ENCODE measurements at places on chromosomes 16 and 17. TPM values are rescaled to one million over a fixed set of nuclear protein-coding genes. Genes with fewer than 3 reads are reported as not detected.

- no peak for DNase-seq
- no peaks in the 10 kb centered on the region for H3K36me3 ChIP-seq
- no peak overlapping the region for H3K4me3 ChIP-seq
- no peak overlapping the region for H3K27ac ChIP-seq
- peaks cover 32% of the 10 kb centered on the region for H3K27me3 ChIP-seq
- no peaks in the 10 kb centered on the region for H3K4me1 ChIP-seq
Observed at GRCh38 chr17:34579979-34580684, 750 bp downstream of the TMEM132E start.

DNA sequence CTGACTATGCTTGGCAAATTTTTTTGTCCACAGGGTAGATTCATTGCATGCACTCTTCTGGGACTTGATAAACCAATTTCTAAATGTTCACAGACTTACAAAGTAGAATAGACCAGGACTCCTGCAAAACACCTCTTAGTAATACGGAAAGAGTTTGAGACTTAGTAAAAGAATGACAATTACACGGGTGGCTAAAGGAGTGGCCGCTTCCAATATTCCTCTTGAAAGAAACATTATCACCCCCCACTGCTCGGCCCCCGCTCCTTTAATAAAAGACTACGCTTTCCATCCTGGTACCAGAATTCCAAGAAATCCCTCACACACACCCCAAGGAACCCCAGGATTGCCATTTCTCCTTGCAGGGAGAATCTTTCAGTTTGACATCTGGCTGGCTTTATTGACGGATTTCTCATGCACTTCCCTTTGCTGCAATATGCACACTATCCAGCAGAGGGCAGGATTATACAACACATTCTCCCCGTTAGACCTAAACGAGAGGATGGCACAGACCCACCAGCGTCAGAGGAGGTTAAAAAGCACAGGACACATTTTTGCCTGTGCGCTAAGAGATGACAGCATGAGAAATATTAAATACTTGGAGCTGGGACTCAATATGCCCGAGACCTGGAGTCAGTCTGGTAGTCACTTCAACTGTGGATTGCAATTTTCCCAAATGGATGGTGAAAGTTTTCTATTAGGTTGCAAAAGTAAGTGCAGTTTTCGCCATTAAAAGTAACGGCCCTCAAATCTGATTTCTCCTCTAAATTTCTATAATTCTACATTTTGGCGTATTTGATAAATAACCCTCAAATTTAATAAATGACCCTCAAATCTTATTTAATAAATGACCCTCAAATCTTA is 46.6 kb upstream of the NUDT7 start:
- H3K36me3 ChIP-seq, result no peaks in the 10 kb centered on the region
- no peak overlapping the region for H3K4me3 ChIP-seq
- no peak overlapping the region for H3K27ac ChIP-seq
- peak; percentile 38 for DNase-seq

The SMIM36 gene
- not detected for total RNA-seq

DNA sequence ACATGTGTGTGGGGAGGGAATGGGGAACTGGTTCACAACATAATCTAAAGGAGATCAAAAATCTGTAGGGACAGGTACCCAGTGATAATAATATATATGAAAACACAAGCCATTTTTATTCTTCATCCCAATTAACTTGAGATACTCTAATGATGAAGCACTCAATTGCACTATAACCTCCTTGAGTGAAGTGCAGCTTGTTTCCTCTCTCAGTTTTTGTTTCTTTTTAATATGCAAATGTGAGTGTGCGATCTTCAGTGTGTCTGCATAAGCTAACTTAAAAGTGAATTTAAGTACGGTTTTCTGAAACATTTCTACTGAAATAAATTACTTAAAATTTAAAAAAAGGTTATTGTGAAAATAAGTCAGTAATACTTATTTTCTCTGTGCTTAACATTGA is 623.5 kb downstream of the CDH11 start:
- no peaks in the 10 kb centered on the region for H3K36me3 ChIP-seq
- no peaks in the 10 kb centered on the region for H3K4me1 ChIP-seq
- no peak overlapping the region for H3K4me3 ChIP-seq
- H3K27ac ChIP-seq, result no peak overlapping the region
- no peaks in the 10 kb centered on the region for H3K27me3 ChIP-seq
- DNase-seq, result no peak

The ARHGAP27 gene
- total RNA-seq, result 60.6 TPM

- no peak for DNase-seq
- H3K4me1 ChIP-seq, result no peaks in the 10 kb centered on the region
- H3K27me3 ChIP-seq, result peaks cover 11% of the 10 kb centered on the region
- no peak overlapping the region for H3K27ac ChIP-seq
- H3K4me3 ChIP-seq, result no peak overlapping the region
- no peaks in the 10 kb centered on the region for H3K36me3 ChIP-seq
Observed at GRCh38 chr16:76932541-76933211, 258.3 kb upstream of the MON1B start.

- 0 out of 2 replicates have a peak, but pooled peaks cover 5% of the 10 kb centered on the region for H3K36me3 ChIP-seq
- DNase-seq, result no peak
- no peaks in the 10 kb centered on the region for H3K27me3 ChIP-seq
- no peak overlapping the region for H3K27ac ChIP-seq
- H3K4me1 ChIP-seq, result peaks cover 27% of the 10 kb centered on the region
- H3K4me3 ChIP-seq, result no peak overlapping the region
Observed at GRCh38 chr17:74773871-74774286, 2.3 kb downstream of the NAT9 start.

DNA sequence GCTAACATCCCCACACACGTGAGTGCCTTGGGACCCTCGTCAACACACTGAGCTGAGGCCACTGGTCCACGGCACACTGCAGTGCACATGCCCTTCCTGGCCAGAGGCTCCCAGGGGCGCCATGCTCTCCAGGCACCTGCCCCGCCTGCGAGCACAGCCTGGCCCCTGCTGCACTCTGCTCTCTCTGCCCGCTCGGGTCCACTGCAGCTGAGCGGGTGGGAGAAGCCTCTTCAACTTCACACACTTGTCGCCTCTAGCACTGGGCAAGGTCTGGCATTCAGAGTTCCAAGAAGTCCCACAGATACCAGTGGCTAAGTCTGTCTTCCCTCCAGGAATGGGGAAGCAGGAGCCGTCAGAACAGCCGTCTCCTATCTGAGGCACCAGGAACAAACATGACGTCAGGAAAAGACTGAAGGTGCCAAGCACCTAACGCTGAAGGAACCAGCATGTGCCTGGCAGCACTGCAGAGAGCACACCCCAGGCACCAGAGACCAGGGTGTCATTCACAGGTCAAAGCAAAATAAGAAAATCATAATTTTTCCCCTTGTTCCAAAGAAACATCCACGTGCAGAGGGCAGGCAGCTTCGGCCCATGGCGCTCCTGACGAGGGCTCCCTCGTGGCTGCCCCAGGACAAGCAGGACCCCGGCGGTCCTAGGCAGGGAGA is 82.9 kb downstream of the ZNF778 start:
- H3K4me3 ChIP-seq, result no peak overlapping the region
- H3K27ac ChIP-seq, result no peak overlapping the region
- H3K27me3 ChIP-seq, result no peaks in the 10 kb centered on the region

DNA sequence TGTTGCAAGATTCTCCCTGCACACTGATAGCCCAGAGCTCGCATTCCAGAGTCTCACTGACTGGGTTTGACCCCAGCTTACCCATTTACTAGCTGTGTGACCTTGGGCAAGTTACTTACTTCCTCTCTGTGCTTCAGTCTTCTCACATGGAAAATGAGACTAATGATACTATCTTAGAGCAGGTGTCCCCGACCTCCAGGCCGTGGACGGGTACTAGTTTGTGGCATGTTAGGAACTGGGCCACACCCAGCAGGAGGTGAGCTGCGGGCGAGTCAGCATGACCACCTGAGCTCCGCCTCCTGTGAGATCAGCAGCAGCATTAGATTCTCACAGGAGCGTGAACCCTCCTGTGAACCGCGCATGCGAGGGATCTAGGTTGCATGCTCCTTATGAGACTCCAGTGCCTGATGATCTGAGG is 15.8 kb downstream of the ANKFY1 start:
- H3K27me3 ChIP-seq, result no peaks in the 10 kb centered on the region
- H3K36me3 ChIP-seq, result no peaks in the 10 kb centered on the region
- peaks cover 32% of the 10 kb centered on the region for H3K4me1 ChIP-seq
- H3K27ac ChIP-seq, result peak overlapping the region; percentile 89
- peak; percentile 86 for DNase-seq

The RAB11FIP3 gene
- total RNA-seq, result 42.4 TPM

GRCh38 chr17:61307905-61308886 is 91.4 kb upstream of the TBX2 start:
- H3K4me1 ChIP-seq, result no peaks in the 10 kb centered on the region
- no peak overlapping the region for H3K27ac ChIP-seq
- no peaks in the 10 kb centered on the region for H3K36me3 ChIP-seq
- no peaks in the 10 kb centered on the region for H3K27me3 ChIP-seq

DNA sequence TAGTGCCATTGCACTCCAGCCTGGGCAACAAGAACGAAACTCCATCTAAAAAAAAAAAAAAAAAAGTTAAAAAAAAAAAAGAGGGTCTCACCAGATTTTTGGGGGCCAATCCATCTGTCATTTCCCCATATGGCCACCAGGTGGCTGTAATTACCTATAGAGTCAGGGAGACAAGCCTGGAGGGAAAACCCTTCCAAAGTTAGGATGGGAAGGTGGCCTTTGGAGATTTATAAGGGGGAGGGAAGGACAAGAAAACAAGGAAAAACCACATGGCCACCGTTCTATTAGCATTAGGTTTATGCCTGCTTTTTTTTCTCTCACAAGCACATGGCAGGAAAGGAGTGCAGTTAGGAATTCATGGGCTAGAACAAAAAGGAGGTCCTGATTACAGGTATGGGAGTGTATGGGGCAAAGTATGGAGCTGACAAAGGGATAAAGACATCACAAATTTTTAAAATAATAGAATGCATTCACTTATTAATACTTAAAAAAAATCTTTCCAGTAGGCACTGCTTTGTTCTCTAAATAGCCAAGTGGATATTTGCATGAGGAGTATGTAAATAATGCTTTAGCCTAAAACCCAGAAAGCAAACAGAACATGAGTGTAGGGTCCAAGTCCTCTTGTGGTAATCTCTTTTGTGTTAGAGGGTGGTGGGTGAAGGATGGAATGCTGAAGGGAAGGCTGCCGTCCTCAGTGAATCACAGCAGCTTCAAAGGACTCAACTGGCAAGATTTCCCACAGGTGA is 5.1 kb downstream of the CYB5D1 start:
- no peak overlapping the region for H3K27ac ChIP-seq
- H3K36me3 ChIP-seq, result no peaks in the 10 kb centered on the region
- H3K27me3 ChIP-seq, result no peaks in the 10 kb centered on the region
- DNase-seq, result no peak
- no peak overlapping the region for H3K4me3 ChIP-seq
- H3K4me1 ChIP-seq, result peaks cover 7% of the 10 kb centered on the region

- no peak overlapping the region for H3K4me3 ChIP-seq
- no peaks in the 10 kb centered on the region for H3K4me1 ChIP-seq
- DNase-seq, result no peak
Observed at GRCh38 chr16:58062821-58063220, 37.3 kb downstream of the MMP15 start.

The HSD17B1 gene
- 0.90 TPM for total RNA-seq

- DNase-seq, result no peak
- no peaks in the 10 kb centered on the region for H3K27me3 ChIP-seq
- no peak overlapping the region for H3K27ac ChIP-seq
- H3K36me3 ChIP-seq, result 0 out of 2 replicates have a peak, but pooled peaks cover 4% of the 10 kb centered on the region
- no peaks in the 10 kb centered on the region for H3K4me1 ChIP-seq
Observed at GRCh38 chr16:68539711-68540239, 684 bp downstream of the ZFP90 start.

The DLX4 gene
- 6.2 TPM for total RNA-seq

GRCh38 chr16:80299416-80299815 is 241.4 kb upstream of the DYNLRB2 start:
- H3K4me3 ChIP-seq, result no peak overlapping the region
- no peak overlapping the region for H3K27ac ChIP-seq
- H3K27me3 ChIP-seq, result peaks cover 13% of the 10 kb centered on the region
- H3K36me3 ChIP-seq, result no peaks in the 10 kb centered on the region
- DNase-seq, result no peak

- DNase-seq, result peak; percentile 46
- H3K27ac ChIP-seq, result no peak overlapping the region
- H3K4me3 ChIP-seq, result no peak overlapping the region
- H3K36me3 ChIP-seq, result no peaks in the 10 kb centered on the region
- no peaks in the 10 kb centered on the region for H3K27me3 ChIP-seq
Observed at GRCh38 chr17:72560303-72561247, 439.8 kb downstream of the SOX9 start.

The TAT gene
- 0.13 TPM for total RNA-seq

The CCL8 gene
- total RNA-seq, result not detected

The TBC1D3I gene
- total RNA-seq, result 0.81 TPM

The GNGT2 gene
- total RNA-seq, result 7.4 TPM

DNA sequence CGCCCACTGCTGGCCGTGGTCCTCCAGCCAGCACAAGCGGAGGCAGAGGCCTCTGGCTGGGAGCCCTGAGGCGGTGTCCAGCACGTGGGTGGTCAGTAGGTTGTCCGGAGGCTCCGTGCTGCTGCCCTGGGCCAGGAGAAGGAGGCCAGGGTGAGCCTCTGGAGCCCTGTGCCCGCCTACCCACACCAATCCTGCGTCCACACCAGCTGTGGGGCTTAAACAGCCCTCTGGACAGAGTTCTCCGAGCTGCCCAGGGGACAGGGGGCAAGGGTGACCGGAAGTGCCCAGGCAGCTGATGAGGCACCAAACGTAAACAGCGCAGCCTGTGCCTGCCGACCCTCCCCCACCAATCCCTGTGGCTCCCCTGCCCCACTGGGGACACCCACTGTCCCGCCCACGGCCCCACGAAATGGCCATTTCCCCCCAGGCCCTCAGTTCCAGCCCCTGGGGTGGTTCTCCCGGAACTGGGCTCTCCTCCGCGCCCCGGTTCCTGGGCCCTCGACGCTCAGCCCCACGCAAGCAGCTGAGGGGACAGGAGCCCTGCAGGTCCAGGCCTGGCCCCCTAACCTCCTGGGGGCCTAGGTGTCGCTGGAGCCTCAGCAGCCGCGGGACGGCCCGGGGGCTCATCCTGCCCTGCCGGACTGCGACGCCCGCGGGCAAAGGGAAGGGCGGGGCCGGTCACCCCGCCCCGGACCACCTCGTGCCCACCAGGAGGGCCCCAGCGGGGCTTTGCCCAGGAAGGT is 27.9 kb upstream of the DBNDD1 start:
- DNase-seq, result peak; percentile 58
- peak overlapping the region; percentile 77 for H3K4me3 ChIP-seq

GRCh38 chr17:56945938-56946505 is 14.8 kb downstream of the COIL start:
- no peaks in the 10 kb centered on the region for H3K27me3 ChIP-seq
- H3K4me3 ChIP-seq, result no peak overlapping the region
- DNase-seq, result no peak
- no peaks in the 10 kb centered on the region for H3K4me1 ChIP-seq
- peaks cover 64% of the 10 kb centered on the region for H3K36me3 ChIP-seq
- no peak overlapping the region for H3K27ac ChIP-seq

- no peak overlapping the region for H3K27ac ChIP-seq
- no peak for DNase-seq
Observed at GRCh38 chr16:87380881-87381280, 2.7 kb downstream of the FBXO31 start.

The NPIPB8 gene
- 4.1 TPM for total RNA-seq

The NPIPB2 gene
- 37.3 TPM for total RNA-seq

All from PC-9 (cell line).